ENCODE measurements at places on chromosomes 3 and 15.

DNA sequence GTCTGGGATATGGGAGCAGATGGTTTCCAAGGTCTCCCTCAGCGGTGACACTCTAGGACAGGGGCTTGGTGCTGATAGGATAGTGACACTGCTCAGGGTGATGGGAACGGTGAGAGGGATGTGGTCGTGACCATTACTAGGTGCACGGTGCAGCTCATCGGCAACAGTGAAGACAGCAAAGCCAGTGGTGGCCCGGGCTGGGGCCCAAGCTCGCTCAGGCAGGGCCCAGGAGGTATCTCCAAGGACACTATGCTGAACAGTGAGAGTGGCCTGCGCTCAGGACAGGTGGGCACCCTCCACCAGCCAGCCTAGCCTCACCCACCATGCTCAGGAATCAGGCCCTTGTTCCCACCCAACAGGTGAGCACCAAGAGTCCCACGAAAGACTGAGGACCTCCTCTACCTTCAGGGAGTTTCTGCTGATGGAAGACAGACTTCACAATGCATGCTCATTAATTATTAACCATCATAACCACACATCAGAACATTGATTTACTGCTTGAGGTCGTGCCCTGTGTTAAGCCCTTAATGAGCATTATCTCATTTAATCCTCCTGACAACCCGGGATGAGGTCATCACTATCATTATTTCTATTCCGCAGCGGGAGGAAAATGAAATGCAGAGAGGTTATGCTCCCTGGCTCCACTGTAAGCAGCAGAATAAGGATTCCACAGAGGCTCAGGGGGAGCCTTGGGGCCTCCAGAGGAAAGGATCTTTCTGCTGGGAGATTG is 269.4 kb downstream of the UACA start:
- DNase-seq, result no peak

GRCh38 chr3:111669926-111670630 is 74.9 kb upstream of the ZBED2 start:
- peak; percentile 14 for DNase-seq

GRCh38 chr15:89368566-89369223 is 34.1 kb upstream of the POLG start:
- no peak for DNase-seq

- DNase-seq, result no peak
These were observed 386.3 kb upstream of the ZNF717 start for GRCh38 chr3:76171647-76172046.

DNA sequence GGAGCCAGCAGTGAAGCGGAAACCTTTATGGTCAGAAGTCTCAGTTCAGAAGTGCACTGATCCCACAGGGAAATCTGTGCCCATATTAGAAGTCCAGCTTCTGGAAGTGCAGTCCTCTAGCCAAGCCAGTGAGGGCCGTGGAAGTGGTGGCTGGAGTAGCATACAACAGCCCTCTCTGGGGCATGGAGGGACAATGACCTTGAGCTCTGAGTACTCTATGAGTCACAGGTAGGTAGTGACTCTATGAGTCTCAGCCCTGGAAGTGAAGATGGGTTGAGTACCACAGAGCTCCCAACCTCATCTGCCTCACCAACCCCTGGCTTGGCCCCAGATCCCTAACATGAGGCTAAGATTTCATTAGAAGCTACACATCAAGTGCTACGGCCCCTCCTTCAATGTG is 205.9 kb upstream of the PPP2R3A start:
- no peak for DNase-seq

DNA sequence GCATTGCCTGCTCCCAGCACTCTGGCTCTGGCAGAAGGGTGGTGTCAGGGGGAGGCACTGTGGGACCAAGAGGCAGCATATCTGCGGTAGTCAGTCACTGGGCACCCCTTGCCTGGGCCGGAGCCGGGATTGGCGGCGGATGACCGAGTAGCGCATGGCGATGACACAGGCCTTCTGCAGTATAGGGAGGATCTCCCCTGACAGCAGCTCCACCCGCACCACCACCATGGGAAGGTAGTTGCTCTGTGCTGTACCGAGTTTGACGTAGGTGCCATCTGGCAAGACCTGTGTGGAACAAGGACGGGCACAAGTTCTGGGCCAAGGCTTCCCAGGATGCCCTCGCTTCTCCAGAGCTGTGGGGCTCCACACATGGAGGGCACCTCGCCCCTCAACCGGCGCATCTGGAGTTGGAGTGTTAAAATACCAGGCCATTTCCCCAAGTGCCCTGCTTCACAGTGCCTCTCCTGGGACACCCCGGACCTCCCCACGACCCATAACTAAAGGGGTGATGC is 6.6 kb downstream of the ACOX2 start:
- no peak for DNase-seq

GRCh38 chr3:17070161-17070959 is 185.6 kb downstream of the PLCL2 start:
- peak; percentile 35 for DNase-seq

DNA sequence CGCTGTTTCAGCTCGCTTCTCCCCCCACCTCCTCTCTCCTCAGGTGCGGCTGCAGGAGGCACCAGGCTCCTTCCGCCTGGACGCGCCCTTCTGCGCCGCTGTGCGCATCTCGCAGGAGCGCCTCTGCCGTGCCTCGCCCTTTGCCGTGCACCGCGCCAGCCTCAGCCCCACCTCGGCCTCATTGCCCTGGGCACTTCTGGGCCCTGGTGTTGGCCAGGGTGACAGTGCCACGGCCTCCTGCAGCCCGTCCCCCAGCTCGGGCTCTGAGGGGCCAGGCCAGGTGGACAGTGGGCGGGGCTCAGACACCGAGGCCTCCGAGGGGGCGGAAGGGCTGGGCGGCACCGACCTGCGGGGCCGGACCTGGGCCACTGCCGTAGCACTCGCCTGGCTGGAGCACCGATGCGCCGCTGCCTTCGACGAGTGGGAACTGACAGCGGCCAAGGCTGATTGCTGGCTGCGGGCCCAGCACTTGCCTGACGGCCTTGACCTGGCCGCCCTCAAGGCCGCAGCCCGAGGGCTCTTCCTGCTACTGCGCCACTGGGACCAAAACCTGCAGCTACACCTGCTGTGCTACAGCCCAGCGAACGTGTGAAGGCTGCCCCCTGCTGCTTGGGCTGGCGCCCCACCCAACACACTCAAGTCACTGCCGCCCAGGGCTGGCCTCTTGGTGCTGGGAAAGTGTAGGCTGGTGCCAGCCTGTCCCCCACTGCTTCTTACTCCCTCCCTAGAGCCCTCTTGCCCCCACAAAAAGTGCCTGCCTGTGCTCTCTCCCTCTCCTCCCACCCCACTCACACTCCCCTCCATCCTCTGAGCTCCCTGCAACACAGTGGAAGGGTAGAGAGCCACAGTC is 7.1 kb downstream of the ALG3 start:
- DNase-seq, result no peak

GRCh38 chr15:84112025-84112424 is 123.5 kb upstream of the GOLGA6L4 start:
- no peak for DNase-seq

DNA sequence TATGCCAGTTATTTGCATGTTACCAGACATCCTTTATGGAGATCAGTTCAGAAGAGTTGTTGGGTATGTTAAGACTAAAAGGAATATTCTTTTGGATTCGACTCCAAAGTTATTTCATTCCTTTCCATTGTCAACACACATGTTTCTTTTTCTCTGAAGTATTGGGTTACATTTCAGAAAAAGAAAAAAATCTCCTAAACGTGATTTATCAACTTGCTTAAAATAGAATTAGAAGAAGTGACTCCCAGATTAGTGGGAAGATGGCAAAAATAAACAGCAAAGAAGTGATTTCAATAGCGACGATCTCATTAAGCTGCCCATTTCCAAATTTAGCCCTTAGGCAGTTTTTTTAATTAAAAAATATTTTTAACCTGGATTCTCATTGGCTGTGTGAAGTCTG is 85.4 kb downstream of the TIGIT start:
- DNase-seq, result no peak

- peak; percentile 52 for DNase-seq
These were observed 60.7 kb upstream of the CMTM8 start for GRCh38 chr3:32177702-32178198.

DNA sequence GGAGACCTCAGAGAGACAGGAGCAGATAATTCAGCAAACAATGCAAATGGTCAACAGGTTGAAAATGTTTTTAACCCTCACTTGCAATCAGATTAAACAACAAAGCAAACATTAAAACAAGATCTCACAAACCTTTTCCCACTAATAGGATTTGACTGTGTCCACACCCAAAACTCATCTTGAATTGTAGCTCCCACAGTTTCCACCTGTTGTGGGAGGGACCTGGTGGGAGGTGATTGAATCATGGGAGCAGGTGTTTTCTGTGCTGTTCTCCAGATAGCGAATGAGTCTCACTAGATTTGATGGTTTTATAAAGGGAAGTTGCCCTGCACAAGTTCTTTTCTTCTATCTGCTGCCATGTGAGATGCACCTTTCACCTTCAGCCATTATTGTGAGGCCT is 1.3 kb upstream of the LYSMD4 start:
- no peak for DNase-seq

DNA sequence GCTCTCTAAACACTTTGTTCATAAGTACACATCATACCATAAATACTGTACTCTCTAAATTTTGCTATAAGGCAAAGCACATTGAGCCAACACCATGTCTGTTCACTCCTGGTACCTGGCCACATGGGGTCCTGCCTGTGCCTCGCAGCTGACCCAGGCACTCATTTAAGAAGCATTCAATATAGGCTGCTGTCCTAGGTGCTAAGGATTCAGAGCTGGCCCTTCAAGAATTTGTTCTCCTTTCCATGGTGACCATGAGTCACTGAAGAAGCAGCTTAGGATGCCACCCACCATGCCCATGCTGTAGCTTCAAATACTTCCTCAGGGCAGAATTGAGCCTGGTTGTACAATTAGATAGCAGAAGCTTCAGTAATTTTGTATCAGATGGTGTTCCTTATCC is 119.2 kb upstream of the ZBED2 start:
- no peak for DNase-seq

- DNase-seq, result no peak
These were observed 1505.7 kb upstream of the CADM2 start for GRCh38 chr3:83453056-83453455.

- no peak for DNase-seq
These were observed 149.8 kb upstream of the ABI3BP start for GRCh38 chr3:101143012-101143411.

GRCh38 chr15:89825271-89825940 is 10.8 kb upstream of the ANPEP start:
- no peak for DNase-seq

- DNase-seq, result no peak
These were observed 30.9 kb downstream of the CCNL1 start for GRCh38 chr3:157128771-157129681.

DNA sequence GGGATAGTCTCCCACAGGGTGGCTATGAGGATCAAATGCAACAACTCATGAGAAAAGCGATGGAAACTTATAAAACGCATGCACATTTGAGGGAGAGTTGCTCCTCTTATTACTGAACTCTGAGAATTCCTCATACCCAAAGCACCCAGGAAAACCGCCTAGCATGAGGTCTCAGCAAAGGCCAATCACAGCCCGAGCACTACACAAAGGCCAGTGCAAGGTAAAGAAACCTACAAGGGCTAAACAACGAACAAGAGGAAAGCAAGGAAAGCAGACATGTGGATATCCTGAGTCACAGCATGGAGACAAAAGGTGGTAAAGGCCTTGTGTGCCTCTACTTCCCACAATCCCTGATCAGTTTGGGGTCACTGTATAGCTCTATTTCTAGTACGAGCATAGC is 7.1 kb downstream of the RAB43 start:
- no peak for DNase-seq

DNA sequence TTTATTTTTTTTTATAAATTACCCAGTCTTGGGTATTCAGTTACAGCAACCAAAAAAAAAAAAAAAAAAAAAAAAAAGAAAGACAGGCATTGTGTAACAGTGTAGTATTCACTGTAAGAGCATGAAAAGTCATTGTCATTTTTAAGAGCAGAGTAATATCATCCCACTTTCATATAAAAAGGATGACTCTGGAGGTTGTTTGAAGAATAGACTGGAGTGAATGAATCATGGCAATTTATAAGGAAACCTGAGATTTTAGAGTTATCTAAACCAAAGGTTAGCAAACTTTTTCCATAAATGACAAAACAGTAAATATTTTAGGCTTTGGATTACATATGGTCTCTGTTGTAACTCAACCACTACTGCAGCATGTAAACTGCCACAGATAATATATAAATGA is 794.9 kb downstream of the NTRK3 start:
- no peak for DNase-seq

DNA sequence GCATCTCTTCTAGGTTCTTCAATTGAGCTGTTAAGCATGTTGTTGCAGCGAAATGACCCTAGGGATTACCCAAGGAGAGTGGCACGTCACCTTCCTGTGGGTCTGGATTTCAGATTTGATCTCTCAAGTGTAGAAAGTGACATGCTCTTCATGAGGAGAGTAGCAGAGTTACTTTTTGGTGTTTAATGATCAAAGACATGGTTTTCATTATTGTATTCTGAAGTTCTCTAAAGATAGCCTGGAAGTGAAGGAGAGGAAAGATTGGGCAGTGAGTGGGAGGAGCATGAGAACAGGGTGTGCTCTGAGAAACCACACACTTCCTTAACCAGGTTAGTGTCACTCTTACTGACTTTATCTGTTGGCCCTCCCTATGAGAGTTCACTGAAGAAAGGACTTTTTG is 153.6 kb downstream of the AKAP13 start:
- no peak for DNase-seq

- no peak for DNase-seq
These were observed 42.6 kb downstream of the PHLDB2 start for GRCh38 chr3:111901637-111902036.

DNA sequence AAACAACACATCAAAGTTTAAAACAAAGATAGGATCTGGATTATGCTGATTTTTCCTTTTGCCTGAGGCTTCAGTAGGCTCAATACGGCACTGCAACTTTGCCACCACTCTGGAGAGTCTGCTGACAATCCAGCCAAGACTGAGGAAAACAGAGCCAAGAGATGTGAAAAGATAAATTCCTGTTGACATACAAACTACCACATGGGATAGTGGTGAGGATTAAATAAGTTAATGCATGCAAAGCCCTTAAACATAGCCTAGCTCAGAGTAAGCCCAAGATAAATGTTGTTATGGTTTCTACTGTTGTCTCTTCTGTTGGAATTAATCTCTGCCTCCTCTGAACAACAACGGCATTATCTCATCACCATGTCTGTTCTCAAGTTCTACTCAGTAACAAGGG is 245.9 kb upstream of the LMCD1 start:
- no peak for DNase-seq
